ENCODE measurements at places on chromosomes 1 and 21.

- DNase-seq, result no peak
These were observed 69.5 kb downstream of the FGGY start for GRCh38 chr1:59366346-59366745.

DNA sequence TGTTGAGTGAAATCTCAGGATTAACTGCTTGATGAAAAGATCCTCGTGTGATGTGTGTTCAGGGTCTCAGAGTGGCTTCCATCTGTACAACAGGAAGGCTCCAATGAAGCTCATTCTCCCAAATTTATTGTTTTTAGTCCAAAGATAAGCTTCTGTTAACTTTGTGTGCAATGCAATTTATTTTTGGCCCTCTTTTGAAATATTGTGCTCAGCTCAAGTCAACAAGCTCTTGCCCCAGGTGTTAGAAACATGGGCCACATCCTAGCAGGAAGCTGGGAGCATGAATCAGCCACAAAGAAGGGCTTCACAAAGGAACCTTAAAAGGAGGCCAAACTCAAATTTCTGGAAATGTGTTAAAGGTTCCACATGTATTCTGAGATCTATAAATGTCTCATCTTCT is 135.7 kb downstream of the PCP4 start:
- DNase-seq, result no peak

- no peak for DNase-seq
These were observed 368.0 kb downstream of the SETD4 start for GRCh38 chr21:35692311-35692710.

GRCh38 chr1:41487126-41488039 is 2.9 kb upstream of the EDN2 start:
- DNase-seq, result no peak

DNA sequence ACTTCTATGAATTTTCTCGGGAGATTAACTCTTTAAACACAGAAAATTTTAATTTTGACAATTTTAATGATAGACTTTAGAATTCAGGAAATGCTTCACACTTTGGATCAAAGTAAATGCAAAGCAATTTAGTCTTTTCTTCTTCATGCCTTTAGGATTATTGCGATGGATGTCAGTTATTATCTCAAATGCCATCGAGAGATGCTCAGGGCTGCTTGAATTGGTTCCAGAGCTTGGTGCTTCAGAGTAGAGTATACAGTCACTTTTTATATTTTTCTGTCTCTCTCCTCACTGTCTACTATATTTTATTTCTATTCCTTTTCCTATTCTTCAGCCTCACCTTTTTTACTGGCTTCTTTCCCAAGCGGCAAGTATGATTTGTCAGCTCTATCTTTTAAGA is 59.2 kb downstream of the C1orf21 start:
- DNase-seq, result no peak

- DNase-seq, result peak; percentile 97
These were observed 63.5 kb upstream of the NFASC start for GRCh38 chr1:204806943-204807687.

GRCh38 chr1:117570988-117571409 is 34.8 kb upstream of the TENT5C start:
- DNase-seq, result no peak

DNA sequence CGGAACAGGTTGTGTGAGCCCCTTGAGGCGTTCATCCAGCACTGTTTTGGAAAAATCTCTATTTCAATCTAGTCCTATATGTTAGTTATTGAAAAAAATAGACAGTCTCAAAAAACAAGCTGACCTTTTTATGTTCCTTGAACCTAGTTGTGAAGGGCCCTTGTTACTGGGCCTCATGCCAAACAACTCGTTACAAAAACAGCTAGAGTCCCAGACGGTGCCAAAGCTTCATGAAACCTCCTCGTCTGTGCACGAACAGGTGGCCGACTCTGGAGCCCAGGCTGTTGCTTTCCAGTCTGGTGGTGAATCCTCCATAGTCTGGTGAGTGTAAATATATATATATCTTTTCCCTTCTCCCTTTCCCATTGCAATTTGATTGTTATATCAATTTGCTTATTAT is at the start of gene CHIA:
TSS of gene CHIA (plus strand) at position 222 of the 400 bp plus-strand sequence. CDS start 19,617 bp downstream, outside the sequence.
- DNase-seq, result no peak

DNA sequence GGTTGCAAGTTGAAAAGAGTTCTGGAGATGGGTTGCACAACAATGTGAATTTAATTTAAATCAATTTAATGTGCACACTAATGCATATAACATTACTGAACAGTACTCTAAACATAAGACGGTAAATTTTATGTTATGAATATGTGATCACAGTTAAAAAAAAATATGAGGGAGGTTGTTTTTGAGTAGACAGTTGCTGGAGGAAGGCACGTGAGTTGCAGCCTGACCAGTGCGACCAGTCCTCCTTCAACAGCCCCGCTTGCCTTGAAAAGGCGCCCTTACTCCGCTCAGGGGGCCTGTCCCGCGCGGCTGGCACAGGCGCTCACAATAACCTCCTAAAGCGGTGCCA is 322 bp upstream of the OLIG1 start:
- DNase-seq, result no peak

DNA sequence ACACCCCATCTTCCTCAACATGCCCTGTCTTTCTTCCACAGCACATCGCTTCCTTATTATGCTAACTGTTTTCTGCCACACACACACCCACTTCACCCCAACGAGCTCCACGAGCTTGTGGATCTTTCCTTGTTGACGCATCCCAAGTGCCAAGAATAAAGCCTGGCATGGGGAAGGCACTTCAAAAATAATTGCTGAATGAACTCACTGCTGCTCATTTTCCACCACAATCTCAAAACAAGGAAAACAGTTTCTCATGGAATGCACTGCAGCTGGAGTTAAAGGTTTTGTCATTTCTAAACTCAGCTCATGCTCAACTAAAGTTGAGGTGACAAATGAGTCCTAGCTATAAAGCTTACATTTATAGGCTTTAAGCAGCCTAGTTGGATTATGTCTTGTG is 86.0 kb downstream of the TIAM1 start:
- DNase-seq, result no peak

GRCh38 chr1:167084757-167085156 is 5.4 kb downstream of the GPA33 start:
- no peak for DNase-seq
